ENCODE measurements at places on chromosomes 16 and 17.

DNA sequence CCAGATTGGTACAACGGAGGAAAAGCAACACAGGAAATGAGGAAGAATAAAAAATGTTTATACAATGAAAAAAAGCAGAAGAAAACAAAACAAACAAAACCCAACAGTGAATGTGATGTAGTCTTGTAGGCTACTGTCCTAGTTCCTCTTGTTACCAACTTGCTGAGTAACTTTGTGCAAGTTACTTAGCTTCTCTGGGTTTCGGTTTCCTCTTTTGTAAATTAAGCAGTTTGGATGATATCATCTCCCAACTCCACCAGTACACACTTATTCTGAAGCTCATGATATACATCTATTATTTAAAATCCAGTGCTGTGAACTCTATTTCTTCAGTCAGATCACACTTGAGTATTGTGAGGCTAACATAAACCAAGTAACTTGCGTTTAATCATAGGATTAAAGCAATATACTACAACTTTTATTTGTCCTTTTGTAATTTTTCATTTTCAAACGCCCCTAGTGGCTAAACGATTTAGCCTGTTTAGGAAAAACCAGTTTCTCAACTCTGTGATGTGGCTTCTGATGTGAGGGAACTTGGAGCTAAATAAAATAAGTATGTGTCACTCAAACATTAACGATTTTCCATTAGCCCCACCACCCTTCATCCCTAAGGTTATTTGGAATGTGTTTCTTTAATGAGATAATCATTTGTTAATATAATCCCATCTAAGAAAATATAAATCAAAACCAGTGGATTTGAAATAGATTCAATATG is 1.4 kb upstream of the UNK start:
- no peak for DNase-seq

- no peak for DNase-seq
Measured at GRCh38 chr17:66462010-66462409, 159.6 kb downstream of the PRKCA start.

- no peak for DNase-seq
Measured at GRCh38 chr17:73267648-73268537, 6.2 kb upstream of the CPSF4L start.

DNA sequence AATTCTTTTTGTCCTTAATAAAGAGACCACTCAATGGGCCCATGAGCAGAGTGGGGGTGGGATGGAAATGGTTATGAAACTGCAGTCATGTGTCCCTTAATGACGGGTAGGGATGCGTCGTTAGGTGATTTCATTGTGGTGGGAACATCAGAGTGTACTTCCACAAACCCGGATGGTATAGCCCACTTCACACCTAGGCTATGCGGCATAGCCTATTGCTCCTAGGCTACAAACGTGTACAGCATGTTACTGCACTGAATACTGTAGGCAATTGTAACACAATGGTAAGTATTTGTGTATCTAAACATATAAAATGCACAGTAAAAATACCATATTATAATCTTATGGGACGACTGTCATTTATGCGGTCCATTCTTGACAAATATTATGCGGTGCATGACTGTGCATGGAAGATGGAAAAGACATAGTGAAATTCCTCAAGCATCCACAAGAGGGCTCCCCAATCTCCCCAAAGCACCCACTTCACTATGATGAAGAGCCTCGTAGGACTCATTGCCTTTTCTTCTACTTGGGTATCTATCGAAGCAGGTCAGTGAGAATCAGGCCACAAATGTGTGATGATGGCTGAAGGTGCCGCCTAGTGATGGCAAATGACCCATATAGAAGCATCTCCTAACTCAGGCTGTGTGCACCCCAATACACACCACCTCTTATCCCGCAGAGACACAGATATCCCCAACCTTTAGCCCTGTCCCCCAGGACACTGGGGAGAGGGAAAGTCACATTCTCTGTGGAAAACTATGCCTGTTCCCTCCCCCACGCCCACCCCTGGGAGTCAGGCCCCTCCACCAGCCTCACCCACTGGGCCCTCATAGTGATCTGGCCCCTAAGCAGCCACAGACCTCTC is 43.5 kb downstream of the TBX21 start:
- DNase-seq = peak; percentile 87

GRCh38 chr17:19000531-19001325 is 3.8 kb downstream of the FAM83G start:
- no peak for DNase-seq

- no peak for DNase-seq
Measured at GRCh38 chr17:45677770-45678169, 106.3 kb upstream of the CRHR1 start.

- DNase-seq = no peak
Measured at GRCh38 chr16:59683709-59684108, 949.6 kb upstream of the GOT2 start.

DNA sequence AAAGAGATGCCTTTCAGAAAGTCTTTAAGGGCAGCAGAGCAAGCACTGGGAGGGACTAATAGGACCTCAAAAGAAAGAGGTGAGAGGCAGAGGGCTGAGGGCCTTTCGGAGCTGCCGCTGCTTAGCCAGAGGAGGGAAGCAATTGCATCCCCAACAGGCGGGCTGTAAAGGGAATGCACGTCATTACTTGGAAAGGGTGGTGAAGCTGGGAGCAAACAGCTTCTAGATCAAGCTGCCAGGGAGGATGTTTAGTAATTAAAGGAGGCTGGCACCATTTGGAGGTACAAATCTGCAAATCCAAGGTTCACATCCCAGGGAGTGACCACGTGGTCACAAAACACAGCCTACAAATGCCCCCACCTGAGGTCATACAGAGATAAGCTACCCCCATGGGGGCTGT is 429.0 kb upstream of the RBFOX1 start:
- no peak for DNase-seq

DNA sequence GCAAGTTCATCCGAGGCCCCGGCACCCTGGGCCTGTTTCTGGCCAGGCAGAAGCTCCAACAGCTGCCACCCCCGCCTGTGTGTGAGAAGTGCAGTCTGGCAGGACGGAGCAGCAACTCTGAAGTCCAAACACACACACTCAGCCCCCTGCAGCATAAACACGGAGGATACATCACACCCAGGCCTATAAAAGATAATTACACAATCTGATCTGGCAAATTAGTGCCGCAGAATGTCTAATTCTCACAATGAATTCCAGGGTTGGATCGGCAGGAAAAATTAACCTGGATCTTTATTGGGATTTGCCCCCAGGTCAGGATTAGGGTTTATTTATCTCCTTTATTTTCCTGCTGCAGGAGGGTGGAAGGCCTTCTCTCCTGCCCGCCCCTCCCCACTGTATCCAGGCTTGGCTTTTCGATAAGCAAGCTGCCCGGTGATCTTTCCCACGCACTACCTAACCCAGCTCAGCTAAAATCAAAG is 311.4 kb downstream of the SOX9 start:
- no peak for DNase-seq

GRCh38 chr17:32596628-32597027 is 109.8 kb downstream of the CDK5R1 start:
- DNase-seq = peak; percentile 21

- no peak for DNase-seq
Measured at GRCh38 chr16:12590963-12591362, 212.7 kb downstream of the CPPED1 start.

DNA sequence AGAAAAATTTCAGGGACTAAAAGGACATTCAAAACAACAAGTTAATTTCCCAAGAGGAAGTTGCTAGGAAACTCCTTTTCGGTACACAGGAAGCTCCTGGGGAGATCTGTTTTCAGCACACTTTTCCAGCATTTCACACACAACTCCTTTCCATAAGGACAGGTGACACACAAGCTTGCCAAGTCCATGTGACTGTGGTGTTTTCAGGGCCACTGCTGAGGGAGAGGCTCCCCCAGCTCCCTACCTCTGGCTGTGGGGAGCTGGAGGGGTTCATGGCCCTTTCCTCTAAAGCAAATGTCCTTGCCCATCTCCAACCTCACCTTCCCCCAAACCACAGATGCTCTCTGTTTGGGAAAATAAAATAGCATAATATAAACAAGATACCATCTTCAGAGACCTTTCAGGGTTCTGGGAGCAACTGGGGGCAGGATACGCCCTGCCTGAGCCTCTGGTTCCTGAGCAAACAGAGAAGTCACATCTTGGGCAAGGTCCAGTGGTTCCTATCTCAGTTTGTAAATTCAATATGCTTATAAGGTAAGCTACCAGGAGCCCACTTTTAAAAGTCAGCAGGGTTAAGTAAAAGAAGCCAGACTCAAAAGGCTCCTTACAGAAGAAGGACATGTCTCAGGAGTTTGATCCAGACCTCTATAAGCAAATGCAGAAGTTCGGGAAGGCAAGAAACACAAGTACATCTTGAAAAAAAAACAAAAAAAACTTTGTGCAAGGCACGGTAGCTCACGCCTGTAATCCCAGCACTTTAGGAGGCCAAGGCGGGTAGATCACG is 3.0 kb downstream of the PDZD9 start:
- DNase-seq = no peak

DNA sequence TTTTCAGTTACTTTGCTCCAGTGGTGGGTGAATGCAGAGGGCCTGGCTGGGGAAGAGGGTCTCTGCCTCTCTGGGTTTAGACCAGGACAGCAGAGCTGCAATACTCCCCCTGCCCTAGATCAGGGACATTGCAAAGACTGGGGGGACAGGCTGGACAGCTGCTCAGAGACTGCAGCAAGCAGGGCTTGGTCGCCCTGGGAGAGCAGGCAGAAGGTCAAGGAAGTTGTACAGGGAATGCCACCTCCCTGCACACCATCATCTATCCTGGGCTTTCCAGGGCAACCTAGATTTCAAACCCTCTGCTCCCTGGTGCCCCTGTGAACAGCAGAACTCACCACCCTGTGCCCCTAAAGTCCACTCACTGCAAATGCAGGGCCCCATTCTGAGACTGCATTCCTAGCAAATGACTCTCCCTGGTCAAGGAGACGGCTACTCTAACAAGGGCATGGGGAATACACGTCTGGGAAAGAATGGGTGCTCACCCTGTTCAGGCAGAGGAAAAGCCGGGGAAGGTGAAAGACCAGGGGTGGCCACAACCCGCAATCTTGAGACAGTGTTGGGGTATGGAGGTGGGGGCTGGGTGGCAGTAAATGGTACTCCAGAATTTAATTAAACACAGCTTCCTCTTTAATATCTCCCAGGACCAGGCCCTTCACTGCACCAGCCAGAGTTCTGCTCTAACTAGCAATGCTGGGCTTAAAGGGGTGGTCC is 1.0 kb downstream of the KIFC3 start:
- peak; percentile 75 for DNase-seq

GRCh38 chr16:6777624-6778023 is 555.0 kb upstream of the RBFOX1 start:
- DNase-seq = no peak

GRCh38 chr17:41098481-41098880 is 539 bp upstream of the KRTAP4-8 start:
- DNase-seq = no peak

GRCh38 chr16:17748044-17748719 is 277.4 kb upstream of the XYLT1 start:
- DNase-seq = no peak

GRCh38 chr17:82517230-82517865 is 2.2 kb upstream of the FOXK2 start:
- DNase-seq = no peak

DNA sequence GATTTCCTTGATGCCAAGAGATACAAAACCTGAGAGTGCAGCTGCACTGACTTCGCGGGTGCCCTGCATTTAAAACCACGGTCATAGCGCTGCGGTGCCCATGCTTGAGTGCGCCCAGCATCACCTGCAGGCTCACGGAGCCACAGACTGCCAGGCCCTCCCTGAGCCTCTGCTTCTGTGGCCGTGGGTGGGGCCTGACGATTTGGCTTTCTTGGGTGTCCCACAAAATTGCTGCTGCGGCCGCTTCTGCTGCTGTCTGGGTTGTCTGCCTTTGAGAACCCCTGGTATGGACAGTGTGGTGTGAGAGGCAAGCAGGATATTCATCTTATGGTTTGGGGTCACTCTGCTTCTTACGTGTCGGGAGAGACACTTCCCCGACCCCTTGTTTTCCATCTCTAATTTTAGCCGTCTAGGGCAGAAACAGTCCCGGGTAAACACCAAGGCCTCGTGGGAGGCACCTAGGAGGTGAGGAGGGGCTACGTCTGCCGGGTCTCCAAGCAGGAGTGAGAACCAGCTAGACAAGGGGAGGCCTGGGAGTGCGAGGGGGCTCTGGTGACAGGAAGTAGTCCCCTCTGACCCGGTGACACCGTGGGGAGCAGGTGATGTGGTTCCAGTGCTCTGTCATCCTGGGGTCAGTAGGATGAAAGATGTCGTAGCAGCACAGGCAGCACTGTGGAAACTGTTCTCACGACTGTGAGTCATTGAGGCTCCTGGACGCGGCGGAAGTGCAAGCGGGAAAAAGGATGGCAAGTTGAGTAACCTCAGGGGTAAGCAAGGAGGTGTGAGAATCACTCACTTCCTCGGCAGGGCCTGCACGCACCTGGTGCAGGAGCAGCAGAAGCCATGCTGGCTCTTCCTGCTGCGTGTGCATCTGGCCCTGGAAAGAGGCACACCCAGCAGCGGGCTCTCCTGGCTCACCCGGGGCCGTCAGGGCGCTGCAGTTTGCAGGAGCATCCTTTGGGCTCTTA is 176.3 kb downstream of the RPTOR start:
- no peak for DNase-seq

DNA sequence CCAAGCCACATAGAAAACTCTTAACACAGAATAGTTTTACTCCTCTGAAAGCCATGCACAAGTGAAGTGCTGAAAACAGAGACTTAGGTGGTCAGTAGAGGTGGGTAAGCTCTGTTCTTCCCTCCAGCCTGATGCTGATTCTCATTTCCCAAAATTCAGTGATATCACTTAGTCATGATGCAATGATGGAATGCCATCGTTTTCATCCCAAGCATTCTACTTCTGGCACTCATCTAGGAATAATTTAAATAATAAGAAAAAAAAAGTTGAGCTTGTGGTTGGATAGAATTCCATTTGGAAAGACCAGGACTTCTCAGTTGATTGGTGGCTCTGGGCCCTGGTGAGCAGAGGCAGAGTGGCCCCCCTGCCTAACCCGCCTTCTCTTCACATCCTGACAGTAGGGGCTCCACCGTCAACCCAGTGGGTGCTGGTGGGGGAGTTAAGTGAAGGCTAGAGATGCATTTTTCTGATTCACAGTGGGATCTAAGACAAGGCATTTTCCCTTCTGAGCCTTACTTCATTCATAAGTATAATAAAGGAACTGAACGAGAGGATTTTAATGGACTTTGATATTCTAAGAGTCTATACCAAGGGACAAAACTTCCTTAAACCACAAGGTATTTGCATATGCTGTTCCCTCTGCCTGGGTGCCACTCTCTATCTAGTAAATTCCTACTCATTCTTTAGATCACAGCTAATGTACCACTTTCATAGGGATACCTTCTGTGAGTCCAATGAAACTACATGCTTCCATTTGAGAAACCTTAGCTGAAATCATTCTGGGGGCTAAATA is 310.3 kb upstream of the DYNLRB2 start:
- DNase-seq = no peak

- peak; percentile 40 for DNase-seq
Measured at GRCh38 chr16:87653234-87653633, 50.9 kb downstream of the JPH3 start.

DNA sequence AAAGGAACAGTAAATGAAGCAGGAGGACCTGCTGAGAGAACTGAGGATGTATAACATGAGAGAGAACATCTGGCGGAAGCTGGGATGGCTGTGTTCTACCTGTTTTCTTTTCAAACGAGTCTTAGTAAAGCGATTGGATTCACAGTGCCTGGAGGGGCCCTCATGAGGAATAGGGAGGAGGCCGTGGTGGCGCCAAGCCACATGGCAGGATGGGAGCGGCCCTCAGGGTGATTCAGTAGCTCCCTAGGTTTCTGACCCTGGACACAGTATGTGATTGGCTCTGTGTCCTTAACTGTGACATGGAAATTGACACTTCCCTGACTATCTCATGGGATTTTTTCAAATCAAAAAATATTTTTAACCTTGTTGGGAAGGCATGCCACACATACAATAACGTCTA is 32.1 kb downstream of the USP43 start:
- no peak for DNase-seq
